ENCODE measurements at places on chromosomes 7 and 10. TPM values are rescaled to one million over a fixed set of nuclear protein-coding genes. Genes with fewer than 3 reads are reported as not detected.

DNA sequence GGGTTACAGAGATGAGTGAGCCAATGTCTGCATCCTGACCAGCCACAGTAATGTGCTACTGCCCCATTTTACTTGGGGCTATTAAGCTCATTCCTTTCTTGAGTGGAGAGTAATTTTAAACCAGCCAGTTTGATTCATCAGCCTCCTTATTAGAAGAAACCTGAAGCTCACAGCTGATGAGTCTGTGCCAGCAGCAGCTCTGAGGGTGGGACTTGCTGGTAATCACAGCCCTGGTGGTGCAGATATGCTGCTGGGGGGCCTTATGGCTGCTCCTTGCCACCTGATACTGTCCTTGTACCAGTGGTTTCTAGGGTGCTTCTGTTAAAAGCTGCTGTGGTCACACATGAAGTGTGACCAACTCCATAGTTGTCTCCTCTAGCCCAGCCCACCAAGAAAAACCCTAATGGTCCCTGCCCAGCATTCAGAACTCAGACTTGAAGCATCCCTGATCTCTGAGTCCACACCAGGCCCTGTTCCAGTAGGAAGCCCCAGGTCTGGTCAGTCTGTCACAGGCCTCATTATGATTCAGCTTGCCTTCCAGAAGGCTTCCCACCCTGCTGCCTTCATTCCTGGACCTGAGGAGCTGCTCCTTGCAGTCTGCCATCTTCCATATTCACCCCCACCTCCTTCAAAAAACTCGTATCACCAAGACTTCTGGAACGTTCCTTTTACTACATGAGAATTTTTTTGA lies 28.9 kb upstream of the RBM20 start:
- no peak overlapping the region for H3K4me3 ChIP-seq
- peaks cover 9% of the 10 kb centered on the region for H3K4me1 ChIP-seq
- DNase-seq, result no peak
- H3K27ac ChIP-seq, result no peak overlapping the region
- H3K36me3 ChIP-seq, result no peaks in the 10 kb centered on the region
- H3K27me3 ChIP-seq, result no peaks in the 10 kb centered on the region

GRCh38 chr7:159064121-159064815 lies 80.4 kb downstream of the VIPR2 start:
- no peaks in the 10 kb centered on the region for H3K36me3 ChIP-seq
- peaks cover 17% of the 10 kb centered on the region for H3K4me1 ChIP-seq
- no peak for DNase-seq
- H3K27ac ChIP-seq, result no peak overlapping the region

DNA sequence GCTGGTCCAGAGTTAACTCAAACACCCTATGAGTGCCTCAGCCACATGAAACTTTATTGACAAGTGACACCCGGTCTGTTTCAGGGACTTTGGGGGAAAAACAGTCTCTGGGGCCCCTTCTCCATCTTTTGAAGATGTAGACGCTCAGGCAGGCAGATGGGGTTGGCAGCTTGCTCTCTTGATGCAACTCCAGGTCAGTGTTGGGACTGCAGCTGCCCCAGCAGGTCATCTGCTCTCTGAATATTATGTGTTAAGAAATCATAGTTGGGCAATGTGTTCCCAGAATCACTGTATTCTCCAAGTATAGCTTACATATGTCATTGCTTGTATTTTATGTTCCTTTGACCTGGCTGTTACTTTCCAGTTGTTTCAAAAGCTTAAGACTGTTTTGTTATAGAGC lies 544.9 kb upstream of the MGMT start:
- no peaks in the 10 kb centered on the region for H3K36me3 ChIP-seq
- DNase-seq, result peak; percentile 70
- H3K4me3 ChIP-seq, result no peak overlapping the region
- H3K27ac ChIP-seq, result no peak overlapping the region
- H3K27me3 ChIP-seq, result peaks cover 13% of the 10 kb centered on the region
- no peaks in the 10 kb centered on the region for H3K4me1 ChIP-seq

DNA sequence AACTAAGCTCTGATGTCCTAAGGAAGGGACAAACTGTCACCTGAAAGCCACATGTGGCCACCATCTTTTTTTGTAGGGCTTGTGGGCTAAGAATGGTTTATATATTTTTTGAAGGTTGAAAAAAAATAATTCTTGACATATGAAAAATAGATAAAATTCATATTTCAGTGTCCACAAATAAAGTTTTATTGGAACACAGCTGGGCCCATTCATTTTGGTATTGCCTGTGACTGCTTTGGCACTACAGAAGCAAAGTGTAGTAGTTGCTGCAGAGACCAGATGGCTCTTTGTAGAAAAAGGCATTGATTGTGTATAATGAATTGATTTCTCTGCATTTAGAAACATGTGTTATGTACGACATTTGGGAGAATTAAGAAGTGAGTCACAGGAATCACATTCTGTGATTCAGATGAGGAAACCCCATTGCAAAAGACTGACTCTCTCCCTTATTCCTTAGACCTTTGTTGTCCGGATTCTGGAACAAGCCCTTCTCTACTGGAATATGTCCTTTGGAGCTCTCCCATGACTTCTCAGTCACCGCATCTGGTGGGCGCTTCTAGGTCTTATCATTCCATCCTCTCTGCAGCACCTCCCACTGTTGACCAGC lies 438.7 kb downstream of the LRMDA start:
- no peaks in the 10 kb centered on the region for H3K36me3 ChIP-seq
- no peak overlapping the region for H3K27ac ChIP-seq
- DNase-seq, result no peak
- H3K4me1 ChIP-seq, result no peaks in the 10 kb centered on the region

- peaks cover 29% of the 10 kb centered on the region for H3K4me1 ChIP-seq
- no peaks in the 10 kb centered on the region for H3K27me3 ChIP-seq
- peak overlapping the region; percentile 70 for H3K4me3 ChIP-seq
- H3K27ac ChIP-seq, result peak overlapping the region; percentile 92
- DNase-seq, result no peak
- no peaks in the 10 kb centered on the region for H3K36me3 ChIP-seq
These were observed 614 bp upstream of the IFIT2 start for GRCh38 chr10:89301232-89301631.

SLC39A12 gene
- polyA plus RNA-seq, result 0.01 TPM

CROT gene
- 6.2 TPM for polyA plus RNA-seq

CYP2C9 gene
- polyA plus RNA-seq, result 0.08 TPM

IL2RA gene
- 0.12 TPM for polyA plus RNA-seq

All from psoas muscle (tissue), 8 donors.